Stimulated activated naive CD8-positive, alpha-beta T cell treated with anti-CD3 and anti-CD28 coated beads, Interleukin-15, amount 100 ng/mL, for 72 hours (primary cell): ENCODE measurements at places on chromosomes 4 and X.

DNA sequence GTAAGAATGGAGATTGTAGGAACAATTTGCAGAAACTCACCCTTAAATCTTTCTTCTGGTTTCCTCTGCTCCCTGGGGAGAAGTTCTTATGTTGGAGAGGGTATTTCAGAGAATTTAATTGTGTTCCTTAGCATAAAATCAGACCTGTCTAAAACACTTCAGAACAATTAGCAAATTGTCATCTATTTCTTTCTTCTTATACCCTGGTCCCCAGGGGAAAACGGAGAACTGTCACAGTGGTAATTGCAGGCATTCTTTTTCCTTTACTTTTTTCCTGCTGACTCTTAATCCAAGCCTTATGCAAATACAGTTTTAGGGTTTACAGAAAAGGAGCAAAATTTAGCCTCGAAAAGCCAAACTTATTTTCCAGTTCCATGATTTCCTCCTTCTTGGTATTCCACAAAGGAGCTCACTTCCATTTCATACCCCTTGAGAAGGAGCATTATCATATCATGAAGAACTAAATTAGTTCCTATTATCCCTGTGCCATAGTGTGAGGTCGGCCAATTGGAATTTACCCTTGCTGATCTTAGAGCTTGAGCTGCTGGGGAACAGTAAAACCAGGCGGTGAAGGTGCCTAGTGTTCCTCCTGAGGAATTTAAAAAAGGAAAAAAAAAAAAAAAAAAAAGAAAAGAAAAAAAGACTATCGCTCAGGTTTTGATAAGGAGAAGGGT lies 173.8 kb downstream of the IL15 start:
- no peak for DNase-seq

DNA sequence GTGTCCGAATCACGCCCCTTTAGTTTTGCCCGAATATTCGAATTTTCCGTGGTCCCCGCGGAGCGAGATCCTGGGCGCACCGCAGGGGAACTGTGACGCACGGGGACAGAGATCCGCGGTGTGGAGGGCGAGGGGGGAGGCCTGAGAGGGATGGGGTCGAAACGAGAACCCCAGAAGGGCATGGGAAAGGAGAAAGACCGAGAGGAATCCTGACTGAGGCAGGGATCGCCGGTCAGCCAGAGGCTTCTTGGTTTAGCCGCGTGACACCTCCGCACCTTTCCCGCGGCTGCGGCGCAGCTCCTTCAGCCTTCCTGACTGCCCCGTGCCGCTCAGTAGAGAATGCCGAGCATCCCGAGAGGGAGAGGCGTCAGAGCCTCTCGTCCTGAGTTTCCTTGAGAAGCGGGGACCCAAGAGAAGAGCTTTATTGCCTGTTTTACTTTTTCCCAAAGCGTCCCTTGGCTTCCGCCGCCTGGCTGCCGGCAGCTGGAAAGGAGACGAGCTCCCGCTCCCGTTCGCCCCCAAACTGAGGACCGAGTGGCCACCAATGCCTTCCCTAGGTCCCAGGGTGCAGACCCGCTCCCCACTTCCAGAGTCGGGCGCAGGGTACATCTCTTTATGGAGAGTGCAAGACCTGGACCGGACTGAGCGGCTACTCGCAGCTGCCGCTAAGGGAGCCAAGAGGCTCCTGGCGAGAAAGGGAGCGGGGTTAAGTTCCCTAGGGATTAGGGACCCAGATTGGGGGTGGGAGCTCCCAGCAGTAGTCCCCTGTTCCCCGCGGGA lies 911 bp upstream of the GPR50 start:
- DNase-seq = no peak

GRCh38 chrX:9682456-9682855 lies 83.2 kb downstream of the GPR143 start:
- DNase-seq = no peak

GRCh38 chr4:55071951-55072350 lies 53.4 kb downstream of the KDR start:
- DNase-seq = no peak

DNA sequence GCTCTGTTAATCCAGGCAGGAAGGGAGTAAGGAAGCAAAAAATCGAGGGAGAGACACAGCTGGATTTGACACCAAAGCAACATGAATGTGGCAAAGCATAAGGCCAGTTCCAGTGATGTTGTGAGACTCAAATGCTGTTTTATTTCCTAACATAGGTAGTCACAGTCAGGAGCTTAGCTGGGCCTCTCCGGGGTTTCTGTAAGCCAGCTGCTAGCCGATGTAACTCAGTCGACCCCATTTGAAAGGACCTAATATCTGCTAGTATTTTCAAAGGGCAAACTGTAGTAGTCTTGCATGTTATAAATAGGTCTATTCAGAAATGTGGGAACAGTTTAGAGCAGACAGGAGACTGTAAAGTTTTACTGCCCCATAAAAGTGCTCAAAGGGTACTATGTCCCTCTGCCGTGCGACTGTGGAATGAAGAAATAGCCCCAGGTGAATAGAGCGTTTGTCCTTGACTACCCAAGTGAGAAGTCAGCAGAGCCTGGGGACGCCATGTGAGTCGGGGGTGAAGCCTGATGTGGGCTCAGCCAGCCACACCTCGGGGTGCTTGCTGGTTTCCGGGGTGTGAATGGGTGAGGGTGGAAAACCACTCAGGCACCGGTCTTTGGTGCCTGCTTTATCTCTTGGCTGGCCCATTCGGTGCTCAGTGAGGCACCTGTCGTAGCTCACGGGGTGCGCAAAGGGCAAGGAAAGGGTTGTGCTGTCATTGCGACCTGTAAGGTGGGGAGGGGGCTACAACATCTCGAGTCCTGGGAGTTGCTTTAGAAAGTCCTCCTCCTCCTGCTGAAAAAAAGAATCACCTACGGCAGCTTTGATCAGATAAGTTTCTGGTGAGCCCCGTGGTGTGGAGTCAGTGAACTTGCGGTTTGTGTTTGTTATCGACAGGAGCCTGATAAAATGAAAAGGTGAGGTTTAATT lies 745 bp downstream of the TRIM2 start:
- peak; percentile 23 for DNase-seq

DNA sequence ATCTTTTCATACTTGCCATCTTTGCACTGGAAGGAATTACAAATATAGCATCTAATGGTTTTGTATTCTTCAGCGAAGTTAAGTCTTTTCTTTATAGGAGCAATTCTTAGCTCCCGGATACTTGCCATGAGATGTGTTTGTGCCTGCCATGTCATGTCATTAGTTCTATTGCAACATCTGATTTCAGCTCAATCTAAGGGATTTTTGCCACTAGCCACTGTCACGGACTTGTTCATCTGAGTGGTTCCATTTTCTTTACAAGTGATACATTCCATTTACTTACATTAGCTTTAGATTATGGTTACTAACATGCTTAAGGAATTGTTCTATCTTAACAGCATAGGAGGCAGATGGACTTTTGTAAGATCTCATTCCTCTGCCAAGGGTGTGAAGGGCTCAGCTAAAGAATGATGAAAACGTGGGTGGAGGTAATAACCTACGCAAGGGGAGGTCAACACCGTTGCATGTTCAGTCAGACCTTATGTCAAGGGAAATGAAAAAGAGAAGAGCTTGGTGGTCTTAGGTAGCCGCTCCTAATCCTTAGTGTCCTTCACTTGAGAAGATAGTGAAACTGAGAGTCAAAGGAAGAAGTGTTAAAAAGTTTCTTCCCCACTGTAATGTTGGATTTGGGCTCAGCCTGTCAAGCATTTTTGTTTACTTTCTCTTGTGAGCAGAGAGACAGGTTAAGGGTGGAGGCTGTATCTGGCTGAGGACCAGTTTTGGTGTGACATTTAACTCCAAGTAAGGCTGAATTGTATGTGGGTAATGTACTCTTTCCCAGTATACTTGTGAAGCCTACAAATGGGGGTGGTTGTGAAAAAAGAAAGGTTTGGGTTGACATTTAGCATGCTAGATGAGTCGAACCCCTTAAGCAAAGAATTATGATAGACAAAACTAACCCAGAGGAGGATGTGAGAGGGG lies 3.6 kb upstream of the KLHL2 start:
- DNase-seq = no peak

GRCh38 chr4:40550948-40551462 lies 78.7 kb downstream of the RBM47 start:
- DNase-seq = peak; percentile 20

DNA sequence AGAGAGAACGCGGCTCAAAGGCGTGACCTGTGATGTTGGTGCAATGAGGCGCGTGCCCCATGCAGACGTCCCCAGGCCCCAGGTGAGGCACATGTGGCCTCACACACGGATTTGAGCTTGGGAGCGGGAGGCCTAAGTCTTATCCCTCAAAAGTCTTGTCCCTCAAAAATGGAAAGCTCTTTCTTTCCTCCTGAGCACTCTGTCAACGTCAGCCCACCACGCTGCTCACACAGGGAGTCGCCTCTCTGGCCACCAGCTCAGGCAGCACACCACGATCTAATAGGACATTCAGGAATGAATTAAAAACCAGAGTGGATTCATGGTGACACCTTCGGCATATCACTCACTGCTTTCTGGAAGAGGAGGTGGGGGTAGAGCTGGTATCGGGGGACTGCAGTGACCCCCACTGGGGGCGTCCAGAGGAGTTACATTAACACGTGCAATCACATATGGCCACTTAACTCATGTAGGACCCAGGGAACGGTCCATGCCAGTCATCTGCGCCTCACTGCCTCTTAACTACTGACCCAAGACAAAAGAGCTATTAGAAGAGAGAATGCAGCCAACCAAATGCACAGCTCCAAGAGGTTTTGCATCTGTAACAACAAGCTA lies 21.9 kb upstream of the CYP4V2 start:
- DNase-seq = no peak

DNA sequence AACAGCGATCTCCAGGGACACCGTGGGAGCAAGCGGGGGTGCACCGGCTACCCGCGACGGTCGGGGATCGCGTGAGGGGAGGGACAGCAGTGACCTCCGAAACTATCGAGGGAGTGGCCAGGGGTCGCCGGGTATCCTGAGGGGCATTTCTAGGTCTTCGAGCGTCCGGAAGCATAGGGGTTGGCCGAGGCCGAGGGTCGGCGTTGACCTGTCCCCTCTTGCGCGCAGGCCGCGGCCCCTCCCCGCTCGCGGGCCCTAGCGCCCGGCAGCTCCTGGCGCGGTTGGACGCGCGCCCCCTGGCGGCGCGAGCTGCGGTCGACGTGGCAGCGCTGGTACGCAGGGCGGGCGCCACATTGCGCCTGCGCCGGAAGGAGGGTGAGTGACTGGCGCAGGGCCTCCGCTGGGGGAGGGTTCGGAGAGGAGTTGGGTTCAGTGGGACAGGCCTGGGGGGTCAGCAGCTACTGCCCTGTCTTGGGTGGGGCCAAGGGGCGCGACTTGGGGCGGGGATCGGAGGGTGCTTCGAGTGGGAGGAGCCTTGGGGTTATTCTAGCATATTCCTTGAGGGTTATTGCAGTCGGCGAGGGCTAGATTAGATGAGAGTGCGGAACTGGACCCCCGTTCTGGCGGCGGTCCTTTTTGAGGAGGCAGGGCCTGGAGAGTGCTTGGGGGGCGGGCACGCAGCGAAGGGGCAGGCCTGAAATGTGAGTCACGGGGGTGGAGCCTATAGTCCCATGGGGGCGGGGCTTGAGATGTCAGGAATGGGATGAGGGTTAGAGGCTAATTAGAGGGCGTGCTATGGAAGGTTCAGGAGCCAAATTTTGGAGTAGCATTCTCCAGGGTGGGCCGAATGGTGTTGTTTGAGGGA lies 1.2 kb downstream of the MAGIX start:
- DNase-seq = peak; percentile 82

- no peak for DNase-seq
Observed at GRCh38 chr4:51851090-51851936, 8.4 kb downstream of the DCUN1D4 start.
